ENCODE measurements at places on chromosomes 2 and 18.

GRCh38 chr2:136957044-136957443 lies 191.7 kb downstream of the THSD7B start:
- DNase-seq: no peak

DNA sequence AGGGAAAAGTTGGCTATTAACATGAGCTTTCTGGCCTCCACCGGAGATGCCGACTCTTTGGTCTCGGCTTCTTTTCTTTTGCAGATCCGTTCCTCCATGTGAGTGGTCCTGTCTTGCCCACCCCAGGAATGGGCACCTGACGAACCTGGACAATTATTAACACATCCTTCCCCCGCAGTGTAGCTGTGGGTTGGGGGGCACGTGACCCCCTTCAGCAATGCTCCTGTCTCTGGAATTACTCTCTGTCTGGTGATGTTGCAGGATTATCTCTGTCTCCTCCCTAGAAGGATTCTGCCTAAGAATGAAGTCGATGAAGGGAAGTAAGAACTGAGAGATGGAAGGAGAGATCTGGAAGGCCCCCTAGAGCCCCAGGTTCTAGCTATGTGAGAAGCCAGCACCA lies 115.2 kb upstream of the NPAS2 start:
- no peak for DNase-seq

DNA sequence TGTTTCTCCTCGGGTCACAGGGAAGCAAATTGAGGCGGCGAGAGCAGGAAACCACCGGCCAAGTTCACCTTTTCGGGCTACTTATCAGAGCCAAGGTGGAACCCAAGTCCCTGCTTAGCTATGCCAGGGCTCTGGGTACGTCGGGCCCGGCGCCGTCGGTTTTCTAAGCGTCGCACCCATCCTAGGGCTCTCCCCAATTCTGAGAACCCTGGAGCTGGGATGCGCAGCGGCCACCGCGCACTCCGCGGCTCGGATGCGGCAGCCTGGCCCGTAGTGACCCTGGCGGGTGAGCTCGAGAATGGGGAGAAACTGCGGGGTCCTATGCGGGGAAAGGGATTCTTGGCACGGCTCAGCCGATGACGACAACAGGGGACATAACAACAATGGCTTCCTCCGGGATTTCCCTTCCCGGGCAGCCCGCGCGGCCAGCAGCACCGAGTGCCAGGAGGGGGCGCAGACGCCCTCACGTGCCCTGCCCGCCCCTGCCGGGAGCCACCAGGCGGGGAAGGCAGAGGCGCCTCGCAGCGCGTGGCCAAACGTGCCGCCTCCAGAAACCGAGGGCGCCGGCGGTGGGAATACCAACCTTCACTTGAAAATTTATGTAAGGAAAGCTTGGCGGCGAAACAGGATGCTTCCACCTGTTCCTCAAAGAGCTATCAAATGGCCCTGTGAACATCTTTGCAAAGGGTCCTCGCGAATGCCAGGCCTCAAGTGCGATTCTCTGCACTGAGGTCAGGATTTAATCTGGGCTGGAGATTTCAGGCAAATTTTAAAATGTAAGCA lies 2.1 kb upstream of the SLC30A3 start:
- peak; percentile 50 for DNase-seq

GRCh38 chr2:231531466-231531865 lies 1.2 kb upstream of the NMUR1 start:
- no peak for DNase-seq

GRCh38 chr18:76528477-76529432 lies 33.7 kb upstream of the ZNF516 start:
- DNase-seq: no peak

DNA sequence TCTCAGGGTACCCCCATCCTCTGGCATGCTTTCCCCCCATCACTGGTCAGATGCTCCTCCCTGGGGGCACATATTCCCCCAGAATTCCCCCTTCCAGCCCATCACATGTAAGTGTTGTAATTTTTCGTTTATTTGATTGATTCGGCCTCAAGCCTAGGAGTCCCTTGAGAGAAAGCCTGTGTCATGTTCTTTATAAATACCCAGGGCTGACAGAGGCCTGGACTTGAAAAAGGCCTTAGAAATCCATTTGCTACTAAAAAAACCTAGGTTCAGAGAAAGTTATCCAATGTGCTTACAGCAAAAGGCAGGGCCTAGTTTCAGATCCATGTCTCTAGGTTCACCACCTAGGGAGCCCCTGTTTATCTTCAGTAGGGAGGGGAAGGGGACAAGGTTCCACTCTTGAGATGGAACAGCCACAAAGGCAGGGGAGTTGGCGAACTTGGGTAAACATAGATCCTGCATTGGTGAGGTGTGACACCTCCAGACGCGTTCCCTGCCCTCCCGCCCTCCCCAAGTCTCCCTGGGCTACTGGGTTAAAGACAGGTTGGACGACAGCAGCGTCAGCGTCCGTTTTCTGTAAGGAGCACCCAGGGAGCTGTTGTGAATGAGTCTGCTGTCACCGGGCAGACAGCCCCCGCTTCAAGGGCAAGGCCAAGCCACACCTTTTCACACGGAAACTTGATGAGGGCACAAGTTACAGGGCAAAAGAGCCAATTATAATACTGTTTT lies 147.8 kb downstream of the EN1 start:
- DNase-seq: no peak

GRCh38 chr18:44789710-44790109 lies 109.0 kb downstream of the SETBP1 start:
- DNase-seq: no peak

Data from stimulated activated CD4-positive, alpha-beta T cell treated with anti-CD3 and anti-CD28 coated beads, Interleukin-1b, Interleukin-23, amount 100 ng/mL, for 1 hour (primary cell).